A549 (cell line): ENCODE measurements at places on chromosomes 6 and 20.

- DNase-seq = no peak
Observed at GRCh38 chr6:28235912-28236452, 10.9 kb downstream of the ZSCAN9 start.

DNA sequence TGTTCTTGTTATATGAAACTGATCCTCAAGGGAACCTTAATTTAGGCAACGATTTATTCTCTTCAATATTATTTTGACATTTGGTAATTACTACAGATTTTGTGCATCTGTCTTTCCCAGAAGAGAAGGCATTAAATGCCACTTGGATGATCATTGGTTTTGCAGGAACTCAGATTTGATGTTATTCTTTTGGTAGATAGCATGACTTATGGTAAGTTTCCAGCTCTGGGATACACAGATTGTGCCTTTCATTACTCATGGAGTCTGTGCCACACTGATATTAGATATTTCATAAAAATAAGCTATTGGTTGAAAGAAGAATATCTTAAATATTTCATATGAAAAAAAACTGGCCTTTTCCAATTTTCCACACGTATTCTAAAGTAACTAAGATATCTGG is 120.1 kb downstream of the AIG1 start:
- no peak for DNase-seq

DNA sequence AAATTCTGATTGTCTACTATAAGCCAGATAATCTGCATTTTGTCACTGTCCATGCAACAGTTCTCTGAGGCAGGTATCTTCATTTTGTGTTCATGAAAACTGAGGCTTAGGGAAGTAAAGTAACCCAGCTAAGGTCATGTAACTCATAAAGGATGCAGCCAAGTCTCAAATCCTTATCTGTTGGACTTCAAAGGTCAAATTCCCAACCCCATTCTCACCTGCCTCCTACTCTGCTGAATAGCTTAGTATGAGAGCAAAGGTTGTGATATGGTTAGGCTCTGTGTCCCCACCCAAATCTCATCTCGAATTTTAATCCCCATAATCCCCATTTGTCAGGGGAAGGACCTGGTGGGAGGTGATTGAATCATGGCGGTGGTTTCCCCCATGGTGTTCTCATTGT is 90.1 kb downstream of the KLHL32 start:
- DNase-seq = no peak

- DNase-seq = peak; percentile 40
Observed at GRCh38 chr20:36506253-36506652, 35.1 kb upstream of the MYL9 start.

DNA sequence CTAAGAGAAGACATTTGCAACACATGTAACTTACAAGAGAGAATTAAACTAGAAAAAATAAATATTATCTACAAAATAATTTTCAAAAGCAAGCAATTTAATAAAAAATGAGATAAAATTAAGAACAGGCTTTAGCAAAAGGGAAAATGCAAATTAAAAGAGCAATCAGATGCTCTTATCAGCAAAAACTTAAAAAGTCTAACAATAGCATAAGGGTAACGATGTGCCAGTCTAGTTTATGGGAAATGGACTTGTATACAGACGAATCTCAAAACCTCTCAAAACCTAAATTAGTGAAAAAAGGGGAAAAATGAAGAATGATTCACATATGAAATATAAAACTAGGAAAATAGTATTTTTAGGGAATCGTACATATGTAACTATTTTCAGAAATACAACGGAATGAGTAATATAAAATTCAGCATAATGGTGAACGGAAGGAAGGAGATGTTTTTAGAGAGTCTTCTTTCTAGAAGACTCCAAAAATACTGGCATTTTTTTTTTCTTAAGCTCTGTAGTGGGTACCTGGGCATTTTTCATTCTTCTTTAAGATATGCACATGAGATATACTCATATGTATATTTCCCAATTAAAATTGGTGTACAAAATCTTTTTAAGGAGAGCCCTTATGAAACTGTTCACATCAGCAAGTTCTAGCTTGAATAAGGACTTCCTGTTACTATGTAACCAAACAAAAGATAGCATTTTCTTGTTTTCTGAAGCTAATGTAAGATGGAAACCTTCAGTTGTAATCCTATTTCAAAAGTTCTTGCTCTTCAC is 927 bp upstream of the MANEA start:
- DNase-seq = no peak

- no peak for DNase-seq
Observed at GRCh38 chr6:22530506-22530905, 38.9 kb upstream of the HDGFL1 start.
